GM03348 (cell line): ENCODE measurements at places on chromosomes 2 and 18.

DNA sequence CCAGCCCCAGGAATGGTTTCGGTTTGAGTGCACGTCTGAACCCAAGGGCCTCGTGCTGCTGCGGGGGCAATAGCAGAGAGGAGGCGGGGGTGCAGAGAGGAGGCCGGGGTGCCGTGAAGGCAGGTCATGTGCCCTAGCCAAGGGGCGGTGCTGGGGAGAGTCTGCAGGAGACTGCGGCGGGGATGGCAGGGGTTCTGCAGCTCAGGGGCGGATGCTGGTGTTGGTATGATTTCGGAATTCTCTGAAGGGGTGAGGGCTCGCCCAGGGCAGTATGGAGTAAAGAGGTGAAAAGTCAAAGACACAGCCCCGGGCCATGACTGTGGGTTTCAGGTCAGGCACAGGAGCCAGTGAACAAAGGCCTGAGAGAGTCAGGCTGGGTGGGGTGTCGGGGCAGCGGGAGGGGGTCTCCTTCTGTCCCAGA lies 186.5 kb upstream of the HDAC4 start:
- DNase-seq: no peak

GRCh38 chr2:55224761-55225261 lies 7.3 kb downstream of the CLHC1 start:
- no peak for DNase-seq

DNA sequence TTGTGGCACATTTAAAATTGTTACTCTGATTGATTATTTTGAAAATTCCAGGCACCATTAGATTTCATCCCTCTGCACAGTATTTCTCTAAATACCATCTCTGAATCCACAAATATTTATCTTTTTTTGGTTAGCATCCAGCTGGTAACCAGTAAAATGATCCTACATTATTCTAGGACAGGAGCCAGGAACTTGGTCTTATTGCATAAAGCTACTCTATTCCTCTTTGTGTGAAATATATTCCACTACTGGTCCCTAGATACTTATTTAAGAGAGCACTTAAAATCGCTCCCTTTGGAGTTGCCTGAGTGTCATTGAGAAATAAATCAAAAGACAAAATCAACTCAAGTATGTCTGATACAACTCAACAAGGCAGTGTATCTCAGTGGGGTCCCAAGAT lies 7.4 kb upstream of the MBOAT2 start:
- DNase-seq: peak; percentile 61

DNA sequence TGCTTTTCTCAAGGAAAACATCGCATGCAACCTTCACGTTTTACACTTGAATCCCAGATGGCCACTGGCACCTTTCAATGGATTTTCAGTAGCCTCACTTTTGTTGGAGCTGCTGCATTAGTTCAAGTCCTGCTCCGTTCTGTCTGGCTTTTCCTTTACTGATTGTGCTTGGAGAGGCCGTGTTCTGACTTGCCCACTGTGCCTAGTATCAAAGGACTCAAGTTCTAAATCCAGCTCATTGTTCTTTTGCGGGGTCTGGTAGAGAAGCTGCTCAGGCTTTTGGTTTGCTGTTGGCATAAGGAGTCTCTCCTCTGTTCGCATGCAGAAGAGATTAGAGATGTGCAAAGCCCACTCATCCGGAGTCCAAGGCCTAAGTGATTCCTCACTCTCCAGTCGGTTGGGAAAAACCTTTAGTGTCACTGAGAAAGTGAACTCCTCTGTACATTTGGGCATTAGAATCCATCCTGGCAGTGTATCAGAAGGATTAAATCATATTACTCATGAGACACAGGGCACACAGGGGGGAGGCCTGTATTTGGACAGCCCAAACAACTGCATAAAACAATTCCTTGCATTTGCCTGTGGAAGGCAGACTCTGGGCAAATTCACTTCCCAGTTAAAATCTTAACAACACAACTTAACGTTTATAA lies 69.7 kb downstream of the NCK2 start:
- no peak for DNase-seq

- DNase-seq: peak; percentile 25
These were observed 87.0 kb downstream of the FARSB start for GRCh38 chr2:222568865-222569264.

GRCh38 chr2:1979138-1979537 lies 234.8 kb upstream of the PXDN start:
- no peak for DNase-seq

DNA sequence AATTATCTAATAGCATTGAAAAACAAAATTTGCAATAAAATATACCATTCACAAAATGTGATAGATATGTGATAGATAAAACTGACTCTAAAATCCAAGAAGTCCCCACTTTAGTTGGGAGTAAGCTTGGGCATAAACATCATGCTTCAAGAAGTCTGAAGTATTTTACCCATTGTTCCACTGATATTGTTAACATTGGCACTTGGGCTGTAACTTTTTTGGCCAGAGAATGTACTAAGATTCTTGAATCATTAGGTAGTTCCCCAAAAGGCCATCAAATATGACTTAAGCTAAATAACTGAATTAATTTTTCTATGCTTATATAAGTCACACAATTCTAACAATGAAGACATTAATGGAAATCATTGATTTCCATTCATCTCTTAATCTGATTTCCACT lies 413.6 kb downstream of the CDH2 start:
- DNase-seq: no peak

- no peak for DNase-seq
These were observed 101.2 kb downstream of the FSHR start for GRCh38 chr2:49053156-49053555.

DNA sequence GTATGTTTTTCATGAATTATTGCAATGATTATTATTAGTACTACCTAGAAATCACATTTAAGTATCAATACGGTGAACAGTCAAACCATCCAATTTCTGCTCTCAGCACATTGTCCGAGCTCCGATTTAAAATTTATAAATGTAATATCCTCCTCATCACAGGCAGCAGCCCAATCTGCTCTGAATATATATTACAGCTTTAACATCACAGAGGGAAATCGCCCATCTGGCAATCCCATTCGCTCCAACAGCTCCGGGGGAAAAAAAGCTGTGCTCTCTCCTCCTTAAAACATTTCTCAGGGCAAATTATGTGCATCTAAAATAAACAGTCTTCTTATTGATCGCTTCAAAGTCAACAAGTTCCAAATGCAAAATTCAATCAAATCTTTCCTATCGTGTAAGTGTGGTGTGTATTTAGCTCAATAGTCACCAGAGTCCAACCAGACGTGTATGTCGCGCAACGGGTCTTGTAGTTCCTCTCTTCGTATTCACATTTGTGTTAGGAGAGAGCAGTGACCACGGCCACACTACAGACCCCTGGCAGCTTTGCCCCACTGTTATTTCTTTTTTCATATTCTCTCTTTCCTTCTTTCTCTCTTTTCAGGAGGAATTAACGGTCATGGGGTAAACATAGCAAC lies 2.4 kb downstream of the FIGN start:
- no peak for DNase-seq

DNA sequence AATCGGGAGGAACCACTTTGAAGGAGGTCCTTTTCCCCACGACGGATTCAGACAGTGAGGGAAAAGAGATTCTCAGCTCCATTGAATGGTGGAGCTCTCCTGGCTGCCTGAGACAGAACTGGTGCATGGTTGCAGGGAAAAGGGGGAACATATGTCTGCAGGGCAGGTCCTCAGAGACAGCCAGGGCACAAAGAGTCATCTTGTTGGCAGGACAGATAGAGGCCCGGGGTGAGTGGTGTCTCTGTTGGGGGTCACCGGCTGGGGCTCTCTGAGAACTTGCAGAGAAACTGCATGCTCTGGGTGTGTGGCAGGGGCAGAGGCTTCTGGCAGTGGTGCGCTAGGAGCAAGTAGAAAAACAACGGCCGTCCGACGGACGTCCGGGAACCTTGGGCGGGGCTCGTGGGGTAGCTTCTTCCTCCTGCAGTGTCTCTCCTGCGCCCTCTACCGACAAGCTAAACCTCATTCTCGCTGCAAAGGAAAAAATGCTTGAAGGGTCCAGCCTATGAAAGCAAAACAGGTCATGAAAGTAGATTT lies 94.3 kb downstream of the CDCA7 start:
- peak; percentile 86 for DNase-seq

GRCh38 chr18:54608028-54608642 lies 17.1 kb downstream of the DYNAP start:
- no peak for DNase-seq

DNA sequence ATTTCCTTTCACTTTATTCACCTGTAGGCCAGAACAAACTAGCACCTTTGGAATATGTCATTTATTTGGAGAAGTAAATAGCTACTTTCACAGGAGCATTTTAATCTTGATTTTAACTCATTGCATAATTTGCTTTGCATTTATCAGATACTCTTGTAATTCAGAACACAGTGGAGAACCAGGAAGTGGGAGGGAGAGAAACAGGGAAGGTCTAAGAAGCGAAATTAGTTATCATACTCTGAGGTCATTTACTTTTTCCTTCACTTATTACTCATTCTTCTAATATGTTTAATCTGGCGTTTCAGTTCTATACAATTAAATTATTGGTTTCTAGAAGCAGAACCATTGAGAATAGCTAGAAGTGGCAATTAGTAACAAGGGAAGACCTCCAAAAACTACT lies 20.7 kb downstream of the RBM44 start:
- DNase-seq: no peak

DNA sequence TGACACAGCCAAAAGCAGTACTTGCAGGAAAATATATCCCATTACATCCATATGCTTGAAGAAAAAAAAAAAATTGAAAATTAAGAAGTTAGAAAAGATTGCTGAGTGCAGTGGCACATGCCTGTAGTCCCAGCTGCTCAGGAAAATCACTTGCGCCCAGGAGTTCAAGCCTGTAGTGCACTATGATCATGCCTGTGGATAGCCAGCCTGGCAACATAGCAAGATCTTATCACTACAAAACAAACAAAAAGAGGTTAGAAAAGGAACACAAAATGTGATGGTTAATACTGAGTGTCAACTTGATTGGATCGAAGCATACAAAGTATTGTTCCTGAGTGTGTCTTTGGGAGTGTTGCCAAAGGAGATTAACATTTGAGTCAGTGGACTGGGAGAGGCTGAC lies 361.9 kb downstream of the NYAP2 start:
- no peak for DNase-seq

DNA sequence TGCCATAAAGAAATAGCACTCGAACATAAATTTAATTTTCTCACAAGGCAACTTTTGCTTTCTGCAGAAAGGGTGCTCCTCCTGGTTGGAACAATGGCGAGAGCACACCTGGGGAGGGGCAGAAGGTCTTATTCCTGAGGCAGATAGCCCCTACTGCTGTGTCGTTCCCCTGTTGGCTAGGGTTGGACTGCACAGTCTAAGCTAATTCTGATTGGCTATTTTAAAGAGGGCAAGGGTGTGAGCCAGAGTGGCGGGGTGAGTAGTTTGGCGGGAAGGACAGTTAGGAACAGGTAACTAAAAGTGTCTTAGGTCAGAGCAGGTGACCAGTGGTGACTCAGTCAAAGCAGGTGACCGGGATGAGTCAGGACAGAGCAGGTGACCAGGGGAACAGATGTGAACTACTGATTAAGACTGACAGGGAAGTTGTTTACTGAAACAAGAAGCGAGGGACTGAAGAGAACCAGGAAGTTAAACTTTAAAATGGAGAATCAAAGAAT lies 49.7 kb upstream of the AGAP1 start:
- DNase-seq: no peak
